ENCODE measurements at places on chromosomes 2 and 18.

DNA sequence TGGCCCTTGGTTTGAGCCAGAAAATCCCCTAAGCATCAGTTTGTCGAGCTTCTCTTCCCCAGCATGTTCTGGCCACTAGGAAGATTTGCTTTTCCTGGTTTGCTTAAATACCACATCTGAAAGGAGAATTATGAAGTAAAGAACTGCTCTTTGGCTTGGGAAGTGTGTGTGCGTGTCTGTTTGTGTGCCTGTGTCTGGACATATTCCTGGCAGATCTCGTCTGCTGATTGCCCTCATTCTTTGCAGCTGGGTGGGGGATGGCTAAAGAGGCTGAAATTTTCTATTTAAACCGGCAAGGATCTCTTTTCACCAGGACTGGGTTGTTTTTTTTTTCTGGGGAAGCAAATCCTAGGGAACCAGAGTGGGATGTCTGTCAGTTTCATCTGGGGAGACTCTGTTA lies 57.3 kb upstream of the MBOAT2 start:
- no peak for DNase-seq

- no peak for DNase-seq
Observed at GRCh38 chr18:79787865-79788733, 9.6 kb upstream of the KCNG2 start.

- no peak for DNase-seq
Observed at GRCh38 chr18:55073834-55074233, 114.6 kb upstream of the CCDC68 start.

GRCh38 chr2:236570081-236570868 lies 650 bp downstream of the ACKR3 start:
- no peak for DNase-seq

DNA sequence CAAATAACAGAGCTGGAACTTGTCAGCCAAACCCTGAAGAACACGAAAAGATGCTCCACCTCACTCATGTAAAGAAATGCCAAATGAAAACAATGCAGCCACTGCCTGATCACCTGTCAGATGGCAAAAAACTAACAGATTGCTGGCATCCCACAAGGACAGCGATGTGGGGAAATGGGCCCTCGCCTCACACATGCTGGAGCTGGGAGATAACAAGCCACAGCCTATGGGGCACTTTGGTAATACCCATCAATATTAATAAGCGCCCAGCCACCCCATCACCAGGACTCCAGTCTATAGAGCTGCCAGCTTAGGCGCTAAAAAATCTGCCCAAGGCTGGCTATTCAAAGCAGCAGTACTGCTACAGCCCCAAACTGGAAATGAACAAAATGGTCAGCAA lies 27.0 kb downstream of the TFCP2L1 start:
- no peak for DNase-seq

GRCh38 chr2:229640636-229641035 lies 73.7 kb downstream of the DNER start:
- DNase-seq = no peak

DNA sequence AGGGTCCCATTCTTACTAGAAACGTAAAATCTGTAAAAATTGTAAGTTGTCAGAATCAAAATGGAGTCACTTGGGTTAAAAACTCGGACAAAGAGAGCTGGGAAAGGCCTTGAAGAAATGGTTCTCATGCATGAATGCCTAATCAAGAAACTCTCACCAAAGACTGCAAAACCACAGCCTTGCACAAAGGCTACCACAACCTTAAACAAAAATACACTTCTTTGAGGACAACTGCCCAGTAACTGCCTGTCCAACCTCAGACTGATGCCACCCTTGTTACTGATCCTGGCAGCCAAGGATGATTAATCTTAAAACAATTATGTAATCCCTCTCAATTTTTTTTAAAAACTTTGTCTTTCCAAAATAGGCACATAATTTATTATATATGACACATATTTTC lies 299.3 kb downstream of the CCDC85A start:
- no peak for DNase-seq

GRCh38 chr2:66699416-66699792 lies 264.5 kb downstream of the MEIS1 start:
- DNase-seq = no peak

Data from GM04504 (cell line).